ENCODE measurements at places on chromosomes 4 and X.

- DNase-seq = no peak
These were observed 485.6 kb upstream of the GALNT7 start for GRCh38 chr4:172683021-172683420.

DNA sequence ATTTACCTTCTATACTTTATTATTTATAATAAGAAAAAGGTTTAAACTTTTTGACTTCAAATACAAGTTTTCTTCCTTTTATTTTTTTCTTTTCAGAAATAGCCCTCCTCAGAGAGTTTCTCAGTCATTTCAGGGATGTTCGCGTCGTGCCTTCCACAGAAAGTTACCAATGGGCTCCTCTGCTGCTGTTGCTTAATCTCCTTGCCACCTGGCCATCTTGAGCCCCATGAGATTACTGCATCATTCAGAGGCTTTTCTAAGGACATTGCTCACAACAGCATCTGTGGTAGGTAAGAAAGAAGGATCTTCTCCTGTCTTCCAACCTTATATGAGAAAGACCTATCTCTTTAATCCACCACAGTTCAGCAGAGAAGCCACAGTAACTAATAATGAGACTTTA is 1361.9 kb upstream of the ADGRL3 start:
- no peak for DNase-seq

DNA sequence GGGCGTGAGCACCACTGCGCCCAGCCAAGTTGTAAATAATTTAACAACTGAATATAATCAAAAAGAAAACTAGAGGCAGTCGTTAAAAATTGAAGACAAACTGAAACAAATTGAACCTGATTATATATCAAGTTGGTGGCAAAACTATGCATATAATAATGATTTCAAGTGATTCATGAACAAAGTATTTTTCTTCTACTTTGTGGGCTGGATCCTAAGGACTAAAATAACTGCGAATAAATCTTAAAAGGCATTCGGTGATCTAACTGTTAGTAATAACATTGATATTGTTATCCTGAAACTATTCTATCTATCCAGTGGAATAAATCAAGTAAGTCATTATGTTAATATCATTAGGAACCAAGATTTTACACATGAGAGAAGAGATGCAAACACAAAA is 21.2 kb upstream of the USP9X start:
- DNase-seq = no peak

DNA sequence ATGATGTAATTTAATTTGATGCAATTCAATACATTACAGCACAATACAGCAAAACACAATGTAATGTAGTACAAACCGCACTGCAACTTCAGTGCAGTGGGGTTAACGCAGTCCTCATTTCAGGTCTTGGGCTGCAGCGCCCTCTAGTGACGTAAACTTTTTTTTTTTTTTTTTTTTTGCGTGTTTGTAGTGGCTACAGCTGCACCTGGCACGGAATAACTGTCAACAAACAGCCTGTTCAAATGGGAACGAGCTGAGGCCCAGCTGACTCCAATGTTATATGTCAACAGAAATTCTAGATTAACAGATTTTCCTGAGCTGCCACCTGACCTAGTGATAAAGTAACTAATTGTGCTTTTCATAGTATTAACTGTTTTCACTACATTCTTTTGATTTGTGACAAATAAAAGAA is 33.5 kb upstream of the RASSF6 start:
- no peak for DNase-seq

DNA sequence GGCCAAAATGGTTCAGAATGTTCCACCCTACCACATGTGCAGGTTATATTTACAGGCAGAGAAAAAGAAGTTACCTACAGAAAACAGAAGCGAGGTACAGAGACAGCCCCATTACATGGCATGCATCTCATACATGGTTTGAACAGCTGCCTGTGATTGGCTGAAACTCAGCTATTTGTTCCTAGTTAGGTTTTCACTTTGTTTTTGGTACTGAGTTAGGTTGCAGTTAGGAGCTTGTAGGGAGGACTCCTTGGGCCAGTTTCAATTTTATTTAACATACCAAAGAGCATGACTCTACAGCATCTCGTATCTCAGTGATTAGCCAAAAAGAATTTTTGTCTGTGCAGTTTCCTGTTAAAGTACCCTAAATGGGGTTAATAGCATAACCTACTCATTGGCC is 392.0 kb downstream of the MAPK10 start:
- no peak for DNase-seq

- DNase-seq = no peak
These were observed 25.6 kb downstream of the CHM start for GRCh38 chrX:86021652-86022289.

DNA sequence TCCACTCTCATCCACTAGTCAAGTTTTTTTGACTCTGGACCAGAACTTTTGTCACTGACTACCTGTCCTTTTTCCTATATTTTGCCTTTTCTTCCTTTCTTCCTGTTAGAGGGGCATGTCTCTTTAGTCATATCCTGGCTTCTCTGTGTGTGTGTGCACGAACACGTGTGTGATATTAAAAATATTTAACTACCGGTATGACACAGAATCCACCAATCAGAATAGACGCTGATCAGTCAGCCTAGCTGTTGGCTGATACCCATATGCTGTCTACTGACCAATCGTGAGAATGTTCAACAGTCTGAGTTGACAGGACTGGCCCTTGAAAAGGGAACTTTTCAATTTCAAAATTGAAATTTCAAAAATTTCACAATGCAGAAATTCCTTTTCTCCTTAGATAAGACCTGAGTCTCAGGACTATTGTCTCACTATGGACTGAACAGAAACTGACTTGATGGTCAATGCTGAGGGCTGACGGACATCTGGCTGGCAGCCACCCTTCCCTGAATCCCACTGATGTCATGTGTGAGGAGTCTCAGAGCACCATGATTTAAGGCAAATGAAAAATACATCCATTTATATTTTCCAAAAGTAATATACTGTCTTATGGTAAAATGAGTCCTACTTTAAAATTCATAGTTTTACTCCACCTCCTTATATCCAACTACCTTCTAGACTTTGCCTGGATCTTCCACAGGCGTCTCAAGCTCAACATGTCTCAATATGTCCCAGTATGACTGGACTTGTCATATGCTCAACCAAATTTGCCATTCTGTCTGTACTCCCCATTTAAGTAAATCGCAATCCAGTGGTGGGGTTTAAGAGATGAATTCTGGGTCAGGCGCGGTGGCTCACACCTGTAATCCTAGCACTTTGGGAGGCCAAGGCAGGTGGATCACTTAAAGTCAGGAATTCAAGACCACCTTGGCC is 78.0 kb downstream of the CHRNA9 start:
- DNase-seq = no peak

DNA sequence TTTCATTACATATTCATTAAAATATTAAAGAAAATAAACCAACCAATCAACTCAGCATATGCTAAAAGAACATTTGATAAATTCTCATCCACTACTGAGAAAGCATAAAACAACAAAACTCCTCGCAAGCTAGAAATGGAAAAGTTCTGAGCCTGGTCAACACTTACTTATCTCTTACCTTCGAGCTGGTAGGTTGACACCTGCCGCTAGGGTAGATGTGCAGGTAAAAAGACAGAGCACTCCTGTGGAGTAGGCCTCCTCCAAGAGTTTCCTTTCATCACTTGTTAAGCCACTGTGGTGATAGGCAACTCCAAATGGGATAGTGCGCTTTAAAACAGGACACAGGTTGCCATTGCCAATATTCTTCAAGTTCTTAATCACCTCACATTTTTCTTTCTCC is 18.9 kb downstream of the HELQ start:
- DNase-seq = no peak

- DNase-seq = no peak
These were observed 265.3 kb downstream of the ZNF674 start for GRCh38 chrX:46279925-46280313.

GRCh38 chrX:119682019-119682989 is 10.7 kb downstream of the SEPTIN6 start:
- no peak for DNase-seq

Data from WTC11 (cell line).